GM23248 (cell line): ENCODE measurements at places on chromosomes 1 and 21.

DNA sequence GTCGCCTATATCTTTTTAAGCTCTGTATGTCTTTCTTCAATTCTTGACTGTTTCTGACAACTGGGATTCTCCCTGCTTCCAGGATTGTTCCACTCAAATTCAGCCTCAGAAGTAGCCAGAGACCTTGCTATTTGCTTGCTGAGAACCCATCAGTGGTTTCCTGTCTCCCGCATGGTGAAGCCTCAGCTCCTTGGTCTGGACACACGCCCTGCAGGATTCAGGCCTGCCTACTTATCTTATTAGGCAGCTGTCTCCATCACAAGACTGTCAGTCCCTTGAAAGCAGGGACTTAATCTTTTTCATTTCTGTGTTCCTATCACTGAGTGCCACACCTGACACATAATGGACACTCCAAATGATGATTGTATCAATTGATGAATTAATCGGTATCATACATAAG lies 175.3 kb downstream of the PLPP3 start:
- H3K27ac ChIP-seq = no peak overlapping the region
- peaks cover under 1% of the 10 kb centered on the region; the same call in 1 of the 2 replicates for H3K4me1 ChIP-seq
- H3K36me3 ChIP-seq = no peaks in the 10 kb centered on the region
- DNase-seq = no peak

DNA sequence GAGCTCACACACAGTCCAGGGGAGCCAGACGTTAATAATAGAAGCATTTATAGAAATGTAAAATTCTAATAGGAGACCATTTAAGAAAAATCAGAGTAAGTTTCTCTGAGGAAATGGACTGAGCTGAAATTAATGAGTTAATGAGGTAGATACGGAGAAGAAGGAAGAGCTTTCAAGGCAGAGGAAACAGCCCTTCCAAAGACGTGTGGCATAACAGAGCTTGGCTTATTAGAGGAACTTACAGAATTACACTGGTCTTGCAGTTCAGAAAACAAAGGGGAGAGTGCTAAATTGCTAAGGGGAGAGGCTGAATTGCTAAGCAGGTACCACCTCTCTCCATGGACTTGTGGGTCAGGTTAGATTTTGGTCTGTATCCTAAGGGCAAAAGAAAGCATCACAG lies 8.2 kb upstream of the PIGK start:
- H3K36me3 ChIP-seq = no peaks in the 10 kb centered on the region
- no peak for DNase-seq
- H3K27me3 ChIP-seq = no peaks in the 10 kb centered on the region
- H3K27ac ChIP-seq = no peak overlapping the region
- H3K4me3 ChIP-seq = no peak overlapping the region

DNA sequence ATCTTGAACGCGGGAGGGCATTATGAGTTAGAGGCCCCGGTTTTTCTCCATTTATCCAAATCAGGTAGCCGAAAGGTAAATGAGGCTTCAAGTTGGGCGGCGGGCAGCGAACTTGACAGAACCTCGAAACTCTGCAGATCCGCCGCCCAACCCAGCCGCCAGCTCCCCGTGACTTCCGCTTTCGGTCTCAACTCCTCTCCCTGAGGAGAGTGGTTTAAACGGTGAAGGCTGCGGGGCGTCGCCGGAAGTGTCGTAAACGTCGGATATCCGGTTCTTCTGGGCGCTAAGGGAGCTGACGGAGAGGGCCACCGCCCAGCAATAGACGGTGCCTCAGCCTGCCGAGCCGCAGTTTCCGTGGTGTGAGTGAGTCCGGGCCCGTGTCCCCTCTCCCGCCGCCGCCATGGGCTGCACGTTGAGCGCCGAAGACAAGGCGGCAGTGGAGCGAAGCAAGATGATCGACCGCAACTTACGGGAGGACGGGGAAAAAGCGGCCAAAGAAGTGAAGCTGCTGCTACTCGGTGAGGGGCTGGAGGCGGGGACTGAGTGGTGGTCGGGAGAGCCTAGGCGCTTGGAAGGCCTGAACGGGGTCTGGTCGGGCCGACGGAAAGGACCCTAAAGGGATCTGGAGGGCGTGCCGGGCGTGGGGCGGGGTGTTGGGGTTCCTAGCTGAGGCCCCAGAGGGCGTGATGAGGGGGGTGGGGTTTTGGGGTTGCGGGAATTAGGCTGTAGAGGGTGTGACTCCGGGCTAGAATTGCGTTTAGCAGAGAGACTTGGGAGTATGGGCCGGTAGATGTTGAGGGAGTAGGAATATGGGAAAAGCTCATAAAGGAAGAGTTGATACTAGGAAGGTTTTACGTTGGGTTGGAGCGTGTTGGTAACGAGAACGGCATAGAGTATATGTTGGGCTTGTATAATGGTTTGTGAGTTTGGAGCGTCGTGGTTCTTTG lies at the start of gene GNAI3:
Gene GNAI3 (plus strand): TSS at position 295 of the 947 bp plus-strand sequence. CDS start 106 bp downstream, at position 401.
- DNase-seq = peak; percentile 97
- peaks cover 29% of the 10 kb centered on the region for H3K4me1 ChIP-seq
- H3K36me3 ChIP-seq = no peaks in the 10 kb centered on the region
- no peaks in the 10 kb centered on the region for H3K27me3 ChIP-seq
- peak within 1 kb of the TSS; percentile 93 for H3K27ac ChIP-seq

DNA sequence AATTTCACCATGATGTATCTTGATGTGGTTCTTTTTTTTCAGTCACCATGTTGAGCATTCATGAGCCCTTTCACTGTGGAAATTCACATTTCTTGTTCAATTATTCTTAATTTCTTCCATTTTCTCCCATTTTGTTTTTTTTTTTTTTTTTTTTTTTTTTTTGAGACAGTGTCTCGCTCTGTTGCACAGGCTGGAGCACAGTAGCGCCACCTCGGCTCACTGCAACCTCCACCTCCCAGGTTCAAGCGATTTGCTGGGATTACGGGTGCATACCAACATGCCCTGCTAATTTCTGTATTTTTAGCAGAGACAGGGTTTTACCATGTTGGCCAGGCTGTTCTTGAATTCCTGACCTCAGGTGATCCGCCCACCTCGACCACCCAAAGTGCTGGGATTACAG lies 14.7 kb downstream of the ZNF644 start:
- no peaks in the 10 kb centered on the region for H3K27me3 ChIP-seq
- H3K27ac ChIP-seq = no peak overlapping the region
- DNase-seq = no peak
- H3K4me3 ChIP-seq = no peak overlapping the region
- peaks cover 7% of the 10 kb centered on the region; the same call in 1 of the 2 replicates for H3K4me1 ChIP-seq
- no peaks in the 10 kb centered on the region; the same call in 1 of the 2 replicates for H3K36me3 ChIP-seq

- H3K27me3 ChIP-seq = no peaks in the 10 kb centered on the region
- peak; percentile 65 for DNase-seq
- 0 out of 2 replicates have a peak overlapping the region, but pooled peaks have one; percentile 12 for H3K27ac ChIP-seq
- H3K4me1 ChIP-seq = peaks cover 10% of the 10 kb centered on the region; the same call in 1 of the 2 replicates
Observed at GRCh38 chr1:112971006-112971405, 15.0 kb upstream of the SLC16A1 start.

- DNase-seq = peak; percentile 26
- H3K27me3 ChIP-seq = no peaks in the 10 kb centered on the region
- no peak overlapping the region for H3K4me3 ChIP-seq
- no peaks in the 10 kb centered on the region for H3K4me1 ChIP-seq
- no peaks in the 10 kb centered on the region for H3K36me3 ChIP-seq
Observed at GRCh38 chr1:25773441-25774125, 26.4 kb upstream of the SELENON start.

- peaks cover 19% of the 10 kb centered on the region for H3K27me3 ChIP-seq
- H3K36me3 ChIP-seq = no peaks in the 10 kb centered on the region
- H3K4me1 ChIP-seq = peaks cover 14% of the 10 kb centered on the region
- H3K4me3 ChIP-seq = no peak overlapping the region
Observed at GRCh38 chr1:25645637-25646400, 29.2 kb downstream of the MAN1C1 start.

GRCh38 chr1:167297222-167298214 lies 76.8 kb downstream of the POU2F1 start:
- H3K4me1 ChIP-seq = no peaks in the 10 kb centered on the region
- no peaks in the 10 kb centered on the region for H3K36me3 ChIP-seq
- peak; percentile 5 for DNase-seq
- no peaks in the 10 kb centered on the region for H3K27me3 ChIP-seq

- no peaks in the 10 kb centered on the region for H3K36me3 ChIP-seq
- peak overlapping the region; percentile 63 for H3K27ac ChIP-seq
- H3K4me1 ChIP-seq = peaks cover 28% of the 10 kb centered on the region; the same call in 1 of the 2 replicates
- peak; percentile 29 for DNase-seq
- H3K27me3 ChIP-seq = no peaks in the 10 kb centered on the region
- H3K4me3 ChIP-seq = peak overlapping the region; percentile 87
Observed at GRCh38 chr1:160097151-160097910, 1.1 kb downstream of the IGSF8 start.

DNA sequence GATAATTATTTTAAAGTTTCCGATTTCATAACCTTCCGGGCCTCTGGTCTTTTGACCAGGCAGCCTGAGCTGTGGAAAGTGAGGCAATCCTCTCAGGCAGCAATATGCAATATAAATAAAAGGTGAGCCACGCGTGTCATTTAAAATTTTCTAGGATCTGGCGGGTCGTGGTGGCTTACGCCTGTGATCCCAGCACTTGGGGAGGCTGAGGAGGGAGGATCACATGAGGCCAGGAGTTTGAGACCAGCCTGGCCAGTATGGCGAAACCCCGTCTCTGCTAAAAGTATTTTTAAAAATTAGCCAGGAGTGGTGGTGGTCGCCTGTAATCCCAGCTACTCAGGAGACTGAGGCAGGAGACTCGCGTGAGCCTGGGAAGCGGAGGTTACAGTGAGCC lies 546 bp upstream of the ZNF695 start:
- H3K27me3 ChIP-seq = no peaks in the 10 kb centered on the region
- no peak overlapping the region for H3K27ac ChIP-seq
- no peaks in the 10 kb centered on the region for H3K36me3 ChIP-seq
- H3K4me1 ChIP-seq = no peaks in the 10 kb centered on the region

DNA sequence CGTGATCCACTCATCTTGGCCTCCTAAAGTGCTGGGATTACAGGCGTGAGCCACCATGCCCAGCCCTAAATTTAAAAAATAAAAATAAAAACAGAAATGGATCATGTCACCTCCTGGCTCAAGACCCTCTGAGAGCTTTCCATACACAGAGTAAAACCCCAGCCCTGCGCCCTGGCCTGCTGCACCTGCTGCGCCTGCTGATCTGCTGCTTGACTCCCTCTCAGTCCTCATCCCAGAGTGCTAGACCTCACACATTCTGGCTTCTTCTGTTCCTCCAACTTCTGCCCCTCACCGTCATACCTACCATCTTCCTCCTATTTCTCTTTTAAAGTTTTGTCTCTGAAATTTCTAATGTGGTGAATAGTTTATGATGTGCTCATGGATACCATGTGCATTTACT lies 42.7 kb upstream of the DIPK1A start:
- H3K36me3 ChIP-seq = no peaks in the 10 kb centered on the region
- H3K27ac ChIP-seq = no peak overlapping the region
- no peaks in the 10 kb centered on the region for H3K4me1 ChIP-seq
- DNase-seq = no peak
- H3K27me3 ChIP-seq = peaks cover 19% of the 10 kb centered on the region
- H3K4me3 ChIP-seq = no peak overlapping the region

GRCh38 chr1:94792473-94793295 lies 27.5 kb upstream of the SLC44A3 start:
- H3K4me3 ChIP-seq = peak overlapping the region; percentile 56
- H3K27me3 ChIP-seq = no peaks in the 10 kb centered on the region
- H3K4me1 ChIP-seq = peaks cover 34% of the 10 kb centered on the region
- peak overlapping the region; percentile 93 for H3K27ac ChIP-seq
- peak; percentile 88 for DNase-seq

GRCh38 chr1:230507236-230507635 lies 81.1 kb upstream of the PGBD5 start:
- H3K36me3 ChIP-seq = no peaks in the 10 kb centered on the region
- no peak for DNase-seq
- H3K27me3 ChIP-seq = no peaks in the 10 kb centered on the region; the same call in 1 of the 2 replicates
- no peak overlapping the region for H3K4me3 ChIP-seq

GRCh38 chr1:210620867-210621488 lies 292.3 kb downstream of the HHAT start:
- no peak overlapping the region for H3K27ac ChIP-seq
- peaks cover 6% of the 10 kb centered on the region; the same call in 1 of the 2 replicates for H3K27me3 ChIP-seq
- DNase-seq = no peak
- H3K4me3 ChIP-seq = no peak overlapping the region
- no peaks in the 10 kb centered on the region for H3K4me1 ChIP-seq

- DNase-seq = no peak
- H3K4me3 ChIP-seq = no peak overlapping the region
- no peaks in the 10 kb centered on the region for H3K36me3 ChIP-seq
- no peaks in the 10 kb centered on the region for H3K27me3 ChIP-seq
- no peak overlapping the region for H3K27ac ChIP-seq
Observed at GRCh38 chr1:210588946-210589345, 260.2 kb downstream of the HHAT start.

DNA sequence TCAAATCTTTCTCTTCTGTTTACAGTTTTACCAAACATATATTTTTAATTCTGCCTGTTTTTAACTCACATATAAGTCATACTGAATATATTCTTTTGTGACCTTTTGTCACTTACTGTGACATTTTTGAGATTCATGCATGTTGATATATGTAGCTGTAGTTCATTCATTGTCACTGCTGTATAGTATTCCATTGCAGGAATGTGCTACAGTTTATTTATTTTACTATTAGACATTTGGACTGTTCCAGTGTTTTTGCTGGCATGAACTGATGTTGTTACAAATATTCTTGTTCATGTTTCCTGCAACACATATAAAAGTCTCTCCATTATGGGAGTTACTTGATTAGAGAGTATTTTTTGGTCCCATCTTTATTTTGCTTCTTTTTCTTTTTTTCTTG lies 174.9 kb downstream of the DHRS3 start:
- DNase-seq = no peak
- H3K27ac ChIP-seq = no peak overlapping the region
- H3K27me3 ChIP-seq = no peaks in the 10 kb centered on the region
- H3K36me3 ChIP-seq = no peaks in the 10 kb centered on the region
- peaks cover 32% of the 10 kb centered on the region for H3K4me1 ChIP-seq

DNA sequence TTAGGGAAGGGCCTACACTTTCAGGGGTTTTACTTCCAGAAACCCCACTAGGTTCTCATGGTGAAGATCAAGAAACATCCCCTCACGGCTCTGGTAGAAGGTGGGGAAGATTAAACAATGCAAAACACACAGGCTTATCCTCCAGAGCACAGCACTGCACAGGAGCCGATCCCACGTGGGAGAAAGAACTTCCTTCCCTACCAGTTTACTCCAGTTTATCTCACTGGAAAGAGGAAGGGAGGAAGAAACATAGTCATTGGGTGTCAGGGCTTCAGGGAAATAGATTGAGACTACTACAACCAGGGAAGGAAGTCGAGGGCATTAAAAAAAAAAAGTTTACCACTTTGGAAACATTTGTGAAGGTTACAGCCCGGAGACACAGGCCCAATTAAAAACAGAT lies 164.4 kb downstream of the NTPCR start:
- H3K27me3 ChIP-seq = no peaks in the 10 kb centered on the region
- DNase-seq = no peak
- no peak overlapping the region for H3K27ac ChIP-seq
- H3K4me1 ChIP-seq = peaks cover 28% of the 10 kb centered on the region
- no peaks in the 10 kb centered on the region for H3K36me3 ChIP-seq

DNA sequence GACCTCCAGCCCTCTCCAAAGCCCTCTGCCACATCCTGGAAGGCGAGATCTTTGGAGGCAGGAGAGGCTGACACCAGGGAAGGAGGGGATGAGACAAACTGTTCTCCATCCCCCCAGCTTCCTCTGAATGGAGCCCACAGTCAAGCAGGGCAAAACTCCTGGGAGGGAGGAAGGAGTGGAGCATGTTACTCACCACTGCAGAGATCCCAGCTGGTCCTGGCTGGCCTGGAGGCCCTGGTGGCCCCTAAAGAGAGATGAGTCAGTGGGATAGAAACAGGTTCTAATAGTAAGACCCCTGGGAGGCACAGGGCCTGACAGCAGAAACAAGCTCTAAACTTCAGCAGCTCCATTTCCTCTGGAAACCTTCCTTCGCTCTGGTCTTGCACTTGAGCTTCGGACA lies 14.0 kb upstream of the PEF1 start:
- H3K4me3 ChIP-seq = no peak overlapping the region
- H3K4me1 ChIP-seq = no peaks in the 10 kb centered on the region
- H3K36me3 ChIP-seq = peaks cover 19% of the 10 kb centered on the region; the same call in 1 of the 2 replicates
